CD4-positive, alpha-beta T cell treated with Interleukin-17A for 1 hour (primary cell): ENCODE measurements at places on chromosomes 2 and 18.

- no peak for DNase-seq
Measured at GRCh38 chr2:10223932-10224720, 78.6 kb upstream of the HPCAL1 start.

- DNase-seq: no peak
Measured at GRCh38 chr2:146228020-146228393, 1616.8 kb upstream of the ACVR2A start.

GRCh38 chr18:52484977-52485376, 145.0 kb downstream of the DCC start:
- DNase-seq: no peak

DNA sequence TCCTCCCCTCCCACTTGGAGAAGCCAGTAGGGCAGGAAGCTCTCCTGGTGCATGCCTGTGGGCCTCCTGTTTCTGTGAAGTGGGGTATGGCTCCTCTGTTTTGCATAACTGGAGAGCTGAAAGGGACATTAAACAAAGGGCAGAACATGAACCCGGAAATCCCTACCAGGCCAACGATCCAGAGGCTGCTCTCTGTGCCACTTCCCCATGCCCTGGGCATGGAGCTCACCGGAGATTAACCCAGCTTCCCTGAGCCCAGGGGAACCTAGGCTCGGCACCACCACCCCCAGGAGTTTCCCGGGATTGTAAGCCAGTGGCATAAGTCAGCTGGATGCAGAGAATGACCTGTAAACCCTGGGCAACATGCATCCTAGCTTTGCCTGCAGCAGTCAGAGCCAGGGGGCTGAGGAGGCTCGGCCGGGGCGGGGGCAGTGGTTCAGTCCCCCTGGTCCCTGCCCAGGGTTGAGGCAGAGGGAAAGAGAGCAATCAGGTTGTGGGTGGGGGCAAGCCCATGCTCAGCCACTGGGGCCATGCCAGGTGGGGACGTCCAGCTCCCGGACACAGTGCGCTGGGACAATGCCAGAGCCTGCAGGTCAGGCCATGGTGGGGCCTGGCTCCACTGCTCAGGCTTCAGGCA, 49.5 kb downstream of the TIMM21 start:
- no peak for DNase-seq

GRCh38 chr2:233418052-233418760, 63.9 kb downstream of the DGKD start:
- DNase-seq: no peak

- DNase-seq: no peak
Measured at GRCh38 chr2:117936871-117937428, 76.9 kb downstream of the CCDC93 start.

DNA sequence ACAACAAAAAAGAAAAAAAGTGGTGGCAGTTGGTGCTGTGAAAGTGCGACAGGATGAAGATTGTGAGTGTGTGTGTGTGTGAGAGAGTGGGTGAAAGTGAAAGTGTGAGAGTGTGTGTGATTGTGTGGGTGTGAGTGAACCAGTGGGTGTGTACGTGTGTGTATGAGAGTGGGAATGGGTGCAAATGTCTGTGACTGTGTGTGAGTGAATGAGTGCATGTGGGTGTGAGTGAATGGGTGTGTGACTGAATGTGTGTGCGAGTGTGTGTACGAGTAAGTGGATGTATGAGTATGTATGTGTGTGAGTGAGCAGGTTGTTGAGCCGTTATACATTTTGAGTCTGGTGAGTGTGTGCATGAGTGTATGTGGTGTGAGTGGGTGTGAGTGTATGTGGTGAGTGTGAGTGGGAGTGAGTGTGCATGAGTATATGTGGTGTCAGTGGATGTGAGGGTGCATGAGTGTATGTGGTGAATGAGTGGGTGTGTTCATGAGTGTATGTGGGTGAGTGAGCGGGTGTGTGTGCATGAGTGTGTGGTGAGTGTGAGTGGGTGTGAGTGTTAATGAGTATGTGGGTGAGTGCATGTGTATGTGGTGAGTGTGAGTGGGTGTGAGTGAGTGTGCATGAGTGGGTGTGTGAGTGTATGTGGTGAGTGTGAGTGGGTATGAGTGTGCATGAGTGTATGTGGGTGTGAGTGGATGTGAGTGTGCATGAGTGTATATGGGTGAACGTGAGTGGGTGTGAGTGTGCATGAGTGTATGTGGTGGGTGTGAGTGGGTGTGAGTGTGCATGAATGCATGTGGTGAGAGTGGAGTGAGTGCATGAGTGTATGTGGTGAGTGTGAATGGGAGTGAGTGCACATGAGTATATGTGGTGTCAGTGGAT, 69.3 kb upstream of the HPCAL1 start:
- no peak for DNase-seq

- DNase-seq: no peak
Measured at GRCh38 chr2:162037028-162037795, 36.8 kb downstream of the DPP4 start.

DNA sequence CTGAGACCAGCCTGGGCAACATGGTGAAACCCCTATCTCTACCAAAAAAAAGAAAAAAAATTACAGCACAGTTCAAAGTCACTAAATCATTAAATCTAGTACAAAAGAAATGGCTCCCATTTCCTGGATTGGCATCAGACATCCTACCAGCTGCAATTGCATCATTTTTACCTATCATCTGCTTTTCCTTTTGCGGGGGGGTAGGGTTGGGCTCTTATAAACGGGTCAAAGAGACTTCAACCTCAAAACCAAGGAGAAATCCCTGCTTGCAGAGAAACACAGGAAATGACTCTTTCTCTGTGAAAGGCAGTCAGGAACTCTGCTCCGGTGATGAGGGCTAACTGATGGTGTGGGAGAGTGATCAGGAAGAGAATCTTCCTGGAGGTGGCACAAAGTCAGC, 45.3 kb upstream of the RFX8 start:
- no peak for DNase-seq

- no peak for DNase-seq
Measured at GRCh38 chr2:34368304-34368703, 769.2 kb upstream of the FAM98A start.

GRCh38 chr2:187274146-187274545, 173.9 kb downstream of the CALCRL start:
- no peak for DNase-seq

DNA sequence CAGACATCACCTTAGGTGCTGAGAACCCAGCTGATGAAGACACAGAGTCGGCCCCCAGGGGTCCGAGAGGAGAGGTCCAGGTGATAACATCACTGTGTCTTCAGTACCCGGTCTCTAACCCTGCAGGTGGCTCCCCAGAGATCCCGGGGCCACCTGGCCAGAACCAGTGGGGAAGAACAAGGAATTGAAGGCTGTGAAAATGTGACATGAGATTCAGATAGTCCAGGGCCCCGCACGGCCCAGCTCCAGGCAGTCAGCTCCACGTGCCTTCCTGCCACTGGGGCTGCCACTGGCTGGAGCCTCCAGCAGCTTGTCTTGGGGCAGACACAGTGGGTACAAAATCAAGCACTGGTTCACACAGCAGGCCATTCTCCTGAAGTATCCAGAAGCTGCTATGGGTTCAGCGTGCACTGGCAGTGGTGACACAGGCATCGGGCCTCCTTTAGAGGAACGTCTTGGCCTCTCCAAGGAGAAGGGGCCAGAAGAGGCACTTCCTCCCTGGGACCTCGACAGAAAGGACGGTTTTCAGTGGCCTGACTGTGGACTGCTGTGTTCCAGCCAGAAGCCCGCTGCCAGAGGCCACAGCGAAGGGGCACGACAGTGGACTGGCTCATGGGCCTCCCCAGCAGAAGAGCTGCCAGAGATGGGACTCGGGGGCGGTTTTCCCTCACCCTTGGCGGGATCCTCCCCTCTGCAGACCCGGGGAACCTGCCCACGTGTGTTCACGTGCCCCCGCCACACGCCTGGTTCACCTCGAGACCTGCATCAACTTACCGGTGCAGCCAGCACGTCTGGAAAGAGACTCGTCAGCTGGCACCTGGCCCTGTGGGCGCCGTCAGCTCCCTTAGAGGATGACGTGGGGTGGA, 150.4 kb downstream of the HDAC4 start:
- DNase-seq: no peak

DNA sequence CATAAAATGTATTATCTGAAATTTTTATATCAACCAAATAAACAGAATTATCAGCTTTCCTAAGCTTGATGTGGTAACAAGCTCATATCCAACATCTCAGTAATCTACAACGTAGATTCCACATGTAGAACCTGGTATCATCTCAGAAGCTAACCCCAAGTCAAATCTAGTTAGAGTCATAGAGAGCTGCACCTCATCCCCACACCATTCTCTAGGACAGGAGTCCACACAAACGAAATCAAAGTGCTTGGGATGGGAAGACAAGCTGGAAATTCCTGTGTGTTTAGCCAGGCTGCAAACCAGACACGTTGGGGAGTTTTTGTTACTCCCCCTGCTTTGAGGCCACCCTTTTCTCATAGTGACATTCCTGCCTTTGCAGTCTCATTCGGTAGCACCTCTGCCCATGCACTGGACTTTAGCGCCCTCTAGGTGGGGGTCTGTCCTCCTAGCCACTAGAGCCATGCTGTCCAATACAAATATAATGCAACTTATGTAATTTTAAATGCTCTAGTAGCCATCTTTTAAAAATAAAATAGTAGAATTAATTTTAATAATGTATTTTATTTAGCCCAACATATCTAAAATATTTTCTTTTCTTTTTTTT, 28.1 kb upstream of the SATB2 start:
- no peak for DNase-seq

DNA sequence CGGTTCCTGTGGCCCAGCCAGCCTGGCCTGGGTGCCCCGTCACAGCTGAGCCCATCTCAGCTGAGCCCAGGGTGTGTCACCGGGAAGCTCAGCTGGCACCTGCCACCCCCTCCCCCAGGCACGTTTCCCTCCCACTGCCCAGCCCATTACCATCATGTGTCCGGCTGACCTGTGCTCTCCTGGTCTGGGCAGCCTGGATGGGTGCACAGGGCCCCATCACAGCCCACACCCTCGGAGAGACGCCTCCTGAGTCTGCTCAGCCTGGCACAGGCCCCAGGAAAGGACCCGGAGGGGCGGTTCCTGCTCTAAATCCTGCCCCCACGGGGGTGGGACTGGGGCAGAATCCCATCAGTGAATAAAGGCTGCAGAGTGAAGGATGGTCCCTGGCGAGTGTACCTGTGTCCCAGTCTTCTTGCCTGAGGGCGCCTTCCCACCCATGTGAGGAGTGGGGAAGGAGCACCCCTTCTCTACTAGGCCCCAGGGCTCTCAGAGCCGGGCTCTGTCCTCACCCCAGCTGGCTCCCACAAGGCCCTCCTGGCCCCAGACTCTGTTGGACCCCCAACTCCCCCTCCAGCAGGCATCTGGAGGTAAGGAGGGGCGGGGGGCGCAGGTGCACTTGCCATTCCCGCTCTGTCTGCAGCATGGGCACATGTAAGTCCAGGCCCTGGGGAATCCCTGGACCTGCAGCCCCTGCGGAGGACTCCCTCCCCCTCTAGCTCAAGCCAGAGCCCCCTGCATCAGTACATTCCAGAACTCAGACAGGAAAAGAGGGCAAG, 21.2 kb downstream of the GPC1 start:
- no peak for DNase-seq

DNA sequence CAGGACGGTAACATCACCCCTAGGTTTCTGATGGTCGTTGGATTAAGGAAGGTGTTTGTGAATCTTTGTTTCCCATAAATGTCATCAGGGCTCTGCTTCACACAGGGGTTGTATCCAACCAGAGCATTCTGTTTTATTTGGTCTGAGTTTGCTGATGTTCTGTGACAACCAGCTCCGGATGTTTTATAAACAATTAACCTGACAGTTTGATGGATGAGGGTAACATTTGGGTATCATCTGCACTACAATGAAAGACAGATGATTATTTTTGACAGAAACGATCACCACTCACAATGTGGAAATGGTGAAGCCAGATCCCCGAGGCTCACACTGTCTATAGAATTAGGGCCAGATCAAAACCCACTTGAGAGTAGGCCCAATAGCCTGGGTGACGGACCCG, 107.1 kb downstream of the CDC42EP3 start:
- no peak for DNase-seq

DNA sequence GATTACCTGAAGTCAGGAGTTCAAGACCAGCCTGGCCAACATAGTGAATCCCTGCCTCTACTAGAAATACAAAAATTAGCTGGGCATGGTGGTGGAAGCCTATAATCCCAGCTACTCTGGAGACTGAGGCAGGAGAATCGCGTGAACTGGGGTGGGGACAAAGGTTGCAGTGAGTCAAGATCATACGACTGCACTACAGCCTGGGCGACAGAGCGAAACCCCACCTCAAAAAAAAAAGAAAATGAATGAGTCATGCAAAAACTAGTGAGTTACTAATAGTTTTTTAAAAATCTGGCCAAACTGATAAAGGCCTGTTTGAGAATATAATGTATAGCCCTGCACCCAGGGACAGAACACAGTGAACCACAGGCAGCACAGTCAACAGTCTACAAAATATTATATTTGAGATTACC, 17.5 kb downstream of the AFG3L2 start:
- DNase-seq: no peak

GRCh38 chr18:48409591-48410094, 460 bp upstream of the ZBTB7C start:
- DNase-seq: no peak

- no peak for DNase-seq
Measured at GRCh38 chr2:217966423-217967070, 36.2 kb downstream of the TNS1 start.

DNA sequence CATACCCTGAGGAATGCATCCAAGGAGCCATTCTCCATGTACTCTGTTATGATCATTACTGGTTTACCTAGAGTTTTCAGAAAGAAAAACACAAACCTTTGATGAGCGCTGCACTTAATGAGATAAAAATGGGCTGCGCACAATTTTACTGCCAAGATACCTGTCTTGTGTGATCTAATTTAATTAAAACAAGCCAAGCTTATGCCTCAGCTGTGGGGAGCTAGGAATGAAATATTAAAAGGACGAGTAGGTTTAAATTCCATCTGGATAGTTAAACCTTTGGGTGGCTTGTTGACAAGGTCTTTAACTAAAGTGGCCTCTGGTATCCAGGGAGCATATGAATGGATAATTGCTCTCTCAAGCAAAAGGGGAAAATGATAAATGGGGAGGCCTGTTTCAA, 135.0 kb downstream of the EPHA4 start:
- DNase-seq: no peak

GRCh38 chr18:58637946-58638345, 9.1 kb upstream of the ALPK2 start:
- DNase-seq: no peak

DNA sequence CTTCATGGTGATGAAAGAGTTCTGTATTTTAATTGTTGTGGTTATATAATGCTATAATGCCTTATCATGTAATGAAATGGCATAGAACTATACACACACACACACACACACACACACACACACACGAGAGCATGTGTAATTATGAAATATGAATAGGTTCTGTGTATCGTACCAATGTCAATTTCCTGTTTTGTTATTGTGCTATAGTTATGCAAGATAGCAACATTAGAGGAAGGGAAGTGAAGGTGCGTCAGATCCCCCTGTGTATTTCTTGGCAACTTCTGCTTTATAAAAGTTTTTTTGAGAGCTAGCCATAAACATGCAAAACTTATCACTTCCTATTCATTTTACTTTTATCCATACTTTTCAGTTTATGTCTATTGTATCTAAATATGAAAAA, 60.7 kb upstream of the ARHGAP15 start:
- DNase-seq: peak; percentile 21

- DNase-seq: no peak
Measured at GRCh38 chr2:72157871-72158771, 10.5 kb upstream of the CYP26B1 start.

GRCh38 chr18:5717256-5717655, 173.5 kb upstream of the EPB41L3 start:
- DNase-seq: no peak

GRCh38 chr2:200258081-200258480, 48.4 kb upstream of the SPATS2L start:
- no peak for DNase-seq
